ENCODE measurements at places on chromosomes 6 and 20.

GRCh38 chr6:41626022-41626421 lies 12.2 kb upstream of the MDFI start:
- ATAC-seq, result no peak

- no peak for ATAC-seq
Measured at GRCh38 chr6:156984178-156984738, 207.1 kb downstream of the ARID1B start.

DNA sequence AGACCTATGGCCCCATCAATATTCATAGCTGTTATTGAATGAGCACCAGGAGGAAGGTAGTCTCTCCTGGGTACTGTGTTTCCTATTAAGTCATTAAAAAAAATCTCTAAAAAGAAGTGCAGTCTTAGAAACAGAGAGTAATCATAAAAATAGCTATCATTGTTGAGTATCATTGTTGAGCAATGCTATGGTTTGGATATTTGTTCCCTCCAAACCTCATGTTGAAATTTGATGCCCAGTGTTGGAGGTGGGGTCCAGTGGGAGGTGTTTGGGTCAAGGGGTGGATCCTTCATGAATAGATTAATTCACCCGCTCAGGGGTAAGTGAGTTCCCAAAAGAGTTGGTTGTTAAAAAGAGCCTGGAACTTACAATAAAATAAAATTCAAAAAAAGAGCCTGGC lies 88.1 kb upstream of the IYD start:
- ATAC-seq, result no peak

DNA sequence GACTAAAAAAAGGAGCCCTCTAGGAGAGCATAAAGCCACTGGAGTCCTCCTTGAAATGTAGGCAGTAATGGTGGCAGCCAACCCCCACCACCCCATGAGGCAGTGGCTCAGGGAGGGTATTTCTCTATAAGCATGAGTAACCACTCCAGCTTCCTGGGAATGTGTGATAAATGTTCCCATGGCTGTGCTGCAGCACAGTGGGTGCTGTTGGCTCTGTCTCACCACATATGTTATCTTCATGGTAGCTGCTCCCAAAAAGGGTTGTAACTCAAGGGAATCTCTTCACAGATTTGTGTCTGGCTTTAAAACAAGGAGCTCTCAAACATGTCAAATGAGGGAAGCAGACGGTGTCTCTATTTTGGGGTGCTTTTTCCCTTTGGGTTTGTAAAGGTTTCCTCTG lies 7.5 kb upstream of the PHACTR1 start:
- no peak for ATAC-seq

GRCh38 chr6:162313922-162314660 lies 413.5 kb downstream of the PRKN start:
- ATAC-seq, result no peak

GRCh38 chr6:106082735-106083398 lies 3.3 kb upstream of the PRDM1 start:
- no peak for ATAC-seq

GRCh38 chr6:168319279-168320111 lies at the start of gene DACT2:
Gene DACT2 (minus strand): TSS chr6:168319777. CDS start chr6:168319633, 144 bp downstream.
- no peak for ATAC-seq

GRCh38 chr20:49286689-49287551 lies 9.1 kb upstream of the ZNFX1 start:
- ATAC-seq, result no peak

DNA sequence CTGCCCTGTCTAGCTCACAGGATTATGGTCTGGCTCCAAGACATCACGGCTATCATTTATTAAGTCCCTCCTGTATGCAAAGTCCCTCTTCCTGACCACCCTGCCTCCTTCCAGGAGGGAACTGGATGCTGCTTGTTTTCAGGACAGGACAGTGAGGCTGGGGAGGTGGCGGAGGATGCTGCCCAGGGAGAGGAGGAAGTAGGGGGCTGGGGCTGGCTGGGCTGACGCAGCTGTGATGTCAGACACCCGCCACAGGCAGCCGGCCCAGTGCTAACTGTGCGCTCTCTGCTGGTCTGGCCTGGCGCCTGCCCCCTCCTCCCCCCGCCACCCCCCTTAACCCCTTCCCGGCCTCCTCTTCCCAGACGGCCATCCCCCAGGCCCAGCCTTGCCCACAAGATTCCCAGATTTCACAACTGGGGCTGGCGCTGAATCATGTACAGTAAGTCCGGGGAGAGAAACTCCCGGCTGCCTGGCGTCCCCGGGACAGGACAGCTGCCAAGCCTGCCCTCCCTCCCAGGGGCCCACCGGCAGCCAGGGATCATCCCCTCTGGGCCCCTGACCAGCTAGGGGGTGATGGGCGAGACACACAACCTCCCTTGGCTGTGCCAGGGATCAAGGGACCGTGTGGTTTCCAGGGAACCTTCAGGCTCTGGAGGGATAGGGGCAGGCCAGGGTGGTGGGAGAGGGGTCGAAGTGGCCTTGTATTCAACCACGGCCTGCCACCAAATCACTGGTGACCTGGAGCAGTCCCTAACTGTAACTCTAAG lies 118.1 kb downstream of the CEBPB start:
- ATAC-seq, result peak; percentile 75

DNA sequence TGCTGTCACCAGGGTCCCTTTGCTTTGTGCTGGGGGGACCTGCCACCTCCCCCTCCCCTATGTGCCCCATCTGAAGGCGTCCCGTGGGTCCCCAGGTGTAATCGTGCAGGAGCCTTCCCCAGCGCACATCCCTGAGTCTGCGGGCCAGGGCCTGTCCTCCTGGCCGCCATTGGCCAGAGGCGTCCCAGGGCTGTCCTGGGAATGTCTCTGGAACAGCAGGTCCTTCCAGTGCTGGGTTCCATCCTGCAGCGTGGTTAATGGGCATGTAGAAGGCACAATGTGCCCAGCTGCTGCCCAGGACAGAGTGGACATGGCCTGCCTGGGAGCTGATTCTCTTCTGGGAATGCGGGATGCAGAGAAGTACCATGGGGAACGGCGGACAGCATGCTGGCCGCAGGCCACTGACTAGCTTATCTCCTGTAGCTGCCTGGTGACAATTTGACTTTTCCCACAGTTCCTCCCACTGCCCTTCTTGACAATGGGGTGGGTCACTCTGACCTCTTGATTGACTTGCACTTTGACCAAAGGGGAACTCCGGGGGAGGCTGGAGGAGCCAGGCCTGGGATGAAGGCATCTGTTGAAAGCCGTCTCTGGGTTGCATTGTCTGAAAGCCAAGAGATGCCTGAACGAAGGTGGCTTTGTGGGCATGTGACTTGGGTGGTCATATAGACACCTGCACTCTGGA lies 64.0 kb downstream of the CTCFL start:
- ATAC-seq, result no peak

DNA sequence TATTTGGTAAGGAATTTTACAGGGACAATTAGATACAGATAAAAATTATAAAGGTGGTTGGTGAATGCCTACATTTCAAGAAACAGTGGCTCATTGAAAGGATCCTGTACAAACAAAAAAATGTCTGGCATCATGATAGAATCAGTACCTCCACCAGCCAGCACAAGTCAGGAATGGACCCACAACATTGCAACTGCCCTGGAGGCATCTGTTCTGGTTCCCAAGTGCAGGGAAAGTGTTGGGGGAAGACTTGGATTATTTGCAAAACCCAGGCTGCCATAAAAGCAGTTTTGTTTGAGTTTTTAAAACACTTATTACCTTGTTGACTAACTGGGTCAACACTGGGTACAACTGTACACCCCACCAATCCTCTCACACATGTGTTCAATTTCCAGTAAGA lies 24.3 kb downstream of the ARHGAP40 start:
- ATAC-seq, result no peak

GRCh38 chr6:53962646-53963045 lies 148.6 kb upstream of the MLIP start:
- ATAC-seq, result no peak

DNA sequence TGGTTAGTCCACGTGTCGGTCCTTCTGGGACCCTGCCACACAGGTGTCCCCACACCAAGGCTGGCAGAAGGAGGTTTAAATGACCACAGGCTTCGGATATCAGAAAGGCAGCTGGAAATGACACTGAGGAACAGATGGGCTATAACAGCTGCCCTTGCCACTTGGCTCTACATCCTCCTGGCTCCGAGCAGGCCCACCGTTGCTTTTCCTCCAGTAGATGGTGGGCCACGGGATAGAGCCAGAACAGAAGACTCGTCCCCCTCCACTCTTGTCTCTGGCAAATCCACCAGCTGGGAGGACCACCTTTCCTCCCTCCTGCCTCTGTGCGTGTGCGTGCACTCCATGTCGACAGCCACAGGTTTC lies 17.6 kb downstream of the WRNIP1 start:
- ATAC-seq, result no peak

DNA sequence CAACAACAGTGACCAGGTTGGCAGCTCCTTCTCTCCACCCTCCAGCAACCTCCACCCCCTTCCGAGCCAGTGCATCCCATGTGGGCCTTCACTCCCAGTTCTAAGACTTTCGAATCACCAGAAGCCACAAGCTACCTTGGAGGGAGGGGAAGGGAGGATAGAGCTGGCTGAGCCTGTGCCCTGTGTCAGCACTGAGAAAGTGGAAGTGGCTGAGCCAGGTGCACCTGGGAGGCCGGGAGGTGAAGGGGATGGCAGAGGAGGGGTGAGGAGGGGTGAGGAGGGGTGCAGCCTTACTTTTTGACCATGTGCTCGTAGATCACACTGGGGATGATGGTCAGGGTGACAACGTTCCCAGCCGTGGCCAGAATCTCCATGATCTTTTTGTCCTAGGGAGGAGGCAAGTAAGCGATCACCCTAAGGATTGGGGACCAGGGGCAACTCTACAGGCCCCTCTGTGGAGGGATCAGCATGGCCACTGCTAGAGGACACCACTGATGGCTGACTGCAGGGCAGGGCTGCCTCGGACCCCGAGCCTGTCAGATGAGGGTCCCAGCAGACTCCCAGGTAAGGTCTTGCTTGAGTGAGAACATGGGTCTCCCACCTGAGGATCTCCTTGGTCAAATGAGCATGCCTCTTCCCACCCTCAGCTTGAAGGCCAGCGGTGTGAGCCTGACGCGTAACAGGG lies 18.3 kb downstream of the SDCBP2 start:
- ATAC-seq, result no peak

- no peak for ATAC-seq
Measured at GRCh38 chr6:27839626-27840475, 72.3 kb downstream of the OR2B2 start.

- ATAC-seq, result no peak
Measured at GRCh38 chr6:118755941-118756646, 104.7 kb upstream of the CEP85L start.

All from motor neuron (in vitro differentiated cells).